Nephron progenitor cell (in vitro differentiated cells): ENCODE measurements at places on chromosomes 4 and X.

DNA sequence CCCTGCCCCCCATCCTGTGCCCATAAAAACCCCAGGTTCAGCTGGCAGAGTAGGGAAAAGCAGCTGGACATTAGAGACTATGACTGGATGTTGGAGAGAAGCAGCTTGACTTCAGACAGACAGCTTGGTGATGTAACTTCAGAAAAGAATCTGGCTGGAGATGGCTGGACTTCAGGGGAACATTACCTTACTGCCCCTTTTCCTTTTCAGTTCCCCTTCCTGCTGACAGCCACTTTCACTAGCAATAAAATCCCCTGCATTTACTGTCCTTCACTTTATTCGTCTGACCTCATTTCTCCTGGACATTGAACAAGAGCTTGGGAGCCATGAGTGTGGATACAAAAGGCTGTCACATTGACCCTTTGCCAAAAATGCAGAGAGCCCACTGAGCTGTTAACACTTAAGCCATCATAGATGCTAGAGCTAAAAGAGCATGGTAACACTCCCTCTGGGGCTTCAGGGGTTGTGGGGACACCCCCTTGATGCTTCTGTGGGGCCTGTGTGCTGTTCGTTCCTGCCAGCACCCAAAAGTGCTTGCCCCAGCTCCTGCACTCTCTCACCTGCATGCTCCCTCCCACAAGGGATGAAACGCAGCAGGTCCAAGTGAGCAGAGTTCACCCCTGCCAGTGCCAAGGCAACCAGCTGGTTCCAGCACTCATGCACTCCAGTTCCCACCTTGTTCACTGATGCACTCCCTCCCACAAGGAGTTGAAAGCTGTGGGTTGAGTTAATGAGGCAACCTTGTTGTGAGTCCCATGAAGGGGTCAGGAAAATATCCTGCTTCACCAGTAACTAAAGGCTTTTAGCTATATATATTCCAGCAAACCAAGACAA lies 263.8 kb upstream of the NDST3 start:
- peak; percentile 2 for DNase-seq
- H3K4me3 ChIP-seq: no peak overlapping the region
- no peaks in the 10 kb centered on the region for H3K4me1 ChIP-seq

DNA sequence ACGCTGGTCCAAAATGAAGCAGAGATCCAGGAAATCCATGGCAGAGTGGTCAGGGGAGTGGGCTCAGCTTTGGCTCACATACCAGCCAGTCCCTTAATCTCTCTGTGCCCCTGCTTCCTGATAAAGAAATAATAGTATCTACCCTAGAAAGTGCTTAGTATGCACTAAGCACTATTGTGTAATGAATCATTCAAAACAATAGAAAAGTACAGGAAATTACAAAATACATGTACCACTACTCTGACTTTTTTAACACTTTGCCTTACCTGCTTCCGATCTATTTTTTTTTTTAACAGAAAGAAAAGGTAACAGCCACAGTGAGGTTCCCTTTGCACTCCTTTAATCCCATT lies 49.9 kb downstream of the TBC1D9 start:
- no peak overlapping the region for H3K27ac ChIP-seq
- H3K36me3 ChIP-seq: peaks cover 28% of the 10 kb centered on the region
- H3K27me3 ChIP-seq: peaks cover 7% of the 10 kb centered on the region
- H3K4me1 ChIP-seq: peaks cover 4% of the 10 kb centered on the region
- no peak overlapping the region for H3K4me3 ChIP-seq

DNA sequence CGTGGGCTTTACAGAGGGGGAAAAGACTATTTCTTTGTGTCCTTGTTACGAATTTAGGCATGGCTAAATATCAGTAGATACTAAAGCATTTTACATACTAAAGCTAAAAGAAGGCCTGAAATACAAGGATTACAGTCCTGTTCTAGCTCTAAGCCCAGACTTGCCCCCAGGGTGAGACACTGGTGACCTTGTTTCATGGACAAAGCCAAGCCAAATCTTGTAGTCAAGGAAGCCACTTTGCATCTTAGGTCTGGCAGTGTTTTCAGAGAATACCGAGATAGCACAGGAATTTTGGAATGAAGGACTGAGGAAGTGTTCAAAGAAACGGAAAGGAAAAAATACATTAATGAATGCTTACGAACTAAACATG lies 733 bp upstream of the G3BP2 start:
- peaks cover 39% of the 10 kb centered on the region for H3K4me1 ChIP-seq
- H3K4me3 ChIP-seq: peak overlapping the region; percentile 95
- no peaks in the 10 kb centered on the region for H3K36me3 ChIP-seq
- H3K27ac ChIP-seq: peak overlapping the region; percentile 99
- DNase-seq: no peak
- peaks cover 3% of the 10 kb centered on the region for H3K27me3 ChIP-seq

- H3K27me3 ChIP-seq: peaks cover 2% of the 10 kb centered on the region
- DNase-seq: no peak
- H3K4me3 ChIP-seq: no peak overlapping the region
- no peaks in the 10 kb centered on the region for H3K36me3 ChIP-seq
- H3K4me1 ChIP-seq: no peaks in the 10 kb centered on the region
Observed at GRCh38 chr4:149047368-149047767, 605.2 kb upstream of the NR3C2 start.

DNA sequence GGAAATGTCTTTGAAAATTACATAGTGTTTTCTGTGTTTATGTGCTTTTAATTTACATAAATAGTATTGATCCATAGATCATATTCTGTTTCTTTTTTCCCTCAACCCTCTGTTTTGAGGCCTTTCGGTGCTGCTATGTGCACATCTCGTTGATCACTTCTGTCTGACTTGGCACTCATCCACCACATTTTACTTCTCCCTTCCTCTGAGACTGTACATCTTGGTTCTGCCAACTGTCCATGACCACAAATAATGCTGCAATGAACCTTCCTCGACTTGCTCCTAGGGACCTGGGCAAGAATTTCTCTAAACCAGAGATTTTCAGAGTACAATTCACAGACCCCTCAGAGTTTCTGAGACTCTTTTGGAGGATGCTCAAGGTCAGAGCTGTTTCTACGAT lies 74.4 kb downstream of the RTL5 start:
- peaks cover 32% of the 10 kb centered on the region for H3K27me3 ChIP-seq
- no peak for DNase-seq

GRCh38 chr4:53195815-53196661 lies 169.8 kb downstream of the SCFD2 start:
- DNase-seq: peak; percentile 6
- H3K36me3 ChIP-seq: no peaks in the 10 kb centered on the region
- H3K4me1 ChIP-seq: peaks cover 48% of the 10 kb centered on the region
- peak overlapping the region; percentile 52 for H3K4me3 ChIP-seq

- H3K27me3 ChIP-seq: peaks cover 9% of the 10 kb centered on the region
- no peak overlapping the region for H3K27ac ChIP-seq
- H3K4me1 ChIP-seq: no peaks in the 10 kb centered on the region
- H3K36me3 ChIP-seq: peaks cover 4% of the 10 kb centered on the region
- no peak overlapping the region for H3K4me3 ChIP-seq
Observed at GRCh38 chr4:55912249-55912648, 36.5 kb upstream of the CEP135 start.

DNA sequence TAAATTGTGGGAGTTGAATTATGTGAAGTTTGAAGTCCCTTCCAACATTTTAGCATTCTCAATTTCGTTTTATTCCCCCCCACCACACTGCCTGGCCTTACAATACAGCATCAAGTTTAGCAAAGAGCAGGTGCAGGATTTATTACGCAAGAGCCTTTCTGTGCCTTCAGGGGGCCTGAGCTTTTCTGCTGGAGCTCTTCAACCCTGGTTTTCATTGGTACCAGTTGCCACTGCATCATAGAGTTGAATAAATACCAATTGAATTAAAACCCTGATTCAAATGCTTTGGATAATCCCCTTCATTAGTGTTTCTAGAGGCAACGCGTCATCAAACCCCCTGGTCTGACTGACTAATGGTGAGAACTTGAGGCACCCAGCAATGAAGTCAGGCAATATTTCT lies 43.6 kb upstream of the KIT start:
- H3K36me3 ChIP-seq: no peaks in the 10 kb centered on the region
- no peak for DNase-seq
- no peak overlapping the region for H3K4me3 ChIP-seq
- no peak overlapping the region for H3K27ac ChIP-seq
- H3K27me3 ChIP-seq: peaks cover 30% of the 10 kb centered on the region

GRCh38 chr4:124146068-124146467 lies 566.5 kb downstream of the ANKRD50 start:
- no peaks in the 10 kb centered on the region for H3K36me3 ChIP-seq
- no peak for DNase-seq

GRCh38 chr4:112704991-112705845 lies 68.3 kb downstream of the LARP7 start:
- peak overlapping the region; percentile 39 for H3K27ac ChIP-seq
- DNase-seq: peak; percentile 72
- peak overlapping the region; percentile 91 for H3K4me3 ChIP-seq
- peaks cover 23% of the 10 kb centered on the region for H3K4me1 ChIP-seq

DNA sequence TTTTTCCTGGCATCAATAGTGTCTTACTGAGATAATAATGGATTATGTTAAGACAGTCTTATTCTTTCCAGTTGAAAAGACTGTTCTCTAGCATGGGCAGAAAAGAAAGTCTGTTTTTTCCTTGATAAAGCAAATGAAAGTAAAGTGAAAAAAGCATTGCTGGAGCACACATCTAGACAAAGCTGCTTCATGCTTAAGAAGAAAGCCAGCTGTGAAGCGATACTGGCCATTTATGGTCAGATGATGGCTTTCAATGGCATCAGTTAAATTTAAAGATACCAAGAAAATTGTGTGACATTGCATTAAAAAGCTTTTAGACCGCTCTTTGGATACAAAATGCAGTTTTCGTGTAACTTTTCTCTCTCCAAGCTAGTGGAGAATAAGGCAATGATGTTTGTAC lies 242.1 kb upstream of the TRAM1L1 start:
- H3K36me3 ChIP-seq: no peaks in the 10 kb centered on the region
- H3K4me1 ChIP-seq: no peaks in the 10 kb centered on the region
- no peak overlapping the region for H3K4me3 ChIP-seq
- H3K27ac ChIP-seq: no peak overlapping the region

- peaks cover 11% of the 10 kb centered on the region for H3K4me1 ChIP-seq
- H3K36me3 ChIP-seq: no peaks in the 10 kb centered on the region
- no peak overlapping the region for H3K27ac ChIP-seq
- H3K27me3 ChIP-seq: peaks cover 3% of the 10 kb centered on the region
- no peak for DNase-seq
Observed at GRCh38 chr4:184356366-184356765, 118.0 kb downstream of the IRF2 start.

DNA sequence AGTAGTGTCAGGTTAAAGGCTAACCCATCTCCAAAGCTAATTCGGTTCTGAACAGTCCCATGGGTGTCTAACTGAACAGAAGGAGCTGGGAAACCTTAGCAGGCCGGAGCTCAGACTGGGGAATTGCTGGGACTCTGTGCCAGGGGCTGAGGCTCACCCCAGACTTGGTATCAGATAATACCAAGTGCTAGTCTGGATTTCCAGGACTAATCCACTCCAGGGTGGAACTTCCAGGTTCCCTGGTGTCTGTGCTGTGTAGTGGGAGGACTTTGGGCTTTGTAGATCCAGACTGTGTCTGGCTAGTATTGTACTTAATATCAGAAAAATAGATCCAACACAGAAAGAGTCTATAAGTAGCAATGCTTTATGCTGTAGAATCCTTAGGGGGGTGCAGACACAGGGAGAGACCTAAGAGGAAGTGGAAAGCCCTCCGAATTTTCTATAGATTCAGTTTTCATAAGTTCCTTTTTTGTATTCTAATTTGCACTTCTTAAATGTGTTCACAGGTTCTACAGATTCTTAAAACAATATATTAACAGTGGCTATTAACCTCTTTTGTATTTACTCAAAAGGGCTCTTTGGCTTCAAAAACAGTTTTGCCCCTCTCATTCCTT lies 4.1 kb downstream of the ZNF827 start:
- H3K4me3 ChIP-seq: peak overlapping the region; percentile 92
- no peak for DNase-seq
- H3K36me3 ChIP-seq: peaks cover 11% of the 10 kb centered on the region
- peaks cover 72% of the 10 kb centered on the region for H3K4me1 ChIP-seq
- no peaks in the 10 kb centered on the region for H3K27me3 ChIP-seq

- DNase-seq: no peak
- no peak overlapping the region for H3K4me3 ChIP-seq
- H3K36me3 ChIP-seq: no peaks in the 10 kb centered on the region
- H3K4me1 ChIP-seq: no peaks in the 10 kb centered on the region
- no peak overlapping the region for H3K27ac ChIP-seq
- H3K27me3 ChIP-seq: peaks cover 3% of the 10 kb centered on the region
Observed at GRCh38 chrX:11478026-11478425, 184.8 kb downstream of the AMELX start.

DNA sequence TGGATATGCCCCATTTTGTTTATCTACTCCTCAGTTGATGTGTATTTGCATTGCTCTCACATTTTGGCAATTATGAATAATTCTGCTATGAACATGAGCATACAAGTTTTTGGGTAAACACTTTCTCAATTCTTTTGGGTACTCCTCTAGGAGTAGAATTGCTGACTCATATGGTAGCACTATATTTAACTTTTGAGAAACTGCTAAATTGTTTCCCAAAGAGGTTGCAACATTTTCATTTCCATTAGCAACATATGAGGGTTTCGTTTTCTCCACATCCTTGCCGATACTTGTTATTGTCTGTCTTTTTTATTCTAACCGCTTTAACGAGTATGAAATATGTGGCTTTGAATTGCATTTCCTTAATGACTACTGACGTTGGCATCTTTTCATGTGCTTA lies 185.4 kb downstream of the TSPAN5 start:
- no peak overlapping the region for H3K4me3 ChIP-seq
- H3K4me1 ChIP-seq: peaks cover 22% of the 10 kb centered on the region
- H3K27ac ChIP-seq: no peak overlapping the region

GRCh38 chr4:83833920-83834319 lies 298.0 kb downstream of the GPAT3 start:
- H3K27ac ChIP-seq: no peak overlapping the region
- no peak for DNase-seq
- peaks cover 2% of the 10 kb centered on the region for H3K27me3 ChIP-seq

DNA sequence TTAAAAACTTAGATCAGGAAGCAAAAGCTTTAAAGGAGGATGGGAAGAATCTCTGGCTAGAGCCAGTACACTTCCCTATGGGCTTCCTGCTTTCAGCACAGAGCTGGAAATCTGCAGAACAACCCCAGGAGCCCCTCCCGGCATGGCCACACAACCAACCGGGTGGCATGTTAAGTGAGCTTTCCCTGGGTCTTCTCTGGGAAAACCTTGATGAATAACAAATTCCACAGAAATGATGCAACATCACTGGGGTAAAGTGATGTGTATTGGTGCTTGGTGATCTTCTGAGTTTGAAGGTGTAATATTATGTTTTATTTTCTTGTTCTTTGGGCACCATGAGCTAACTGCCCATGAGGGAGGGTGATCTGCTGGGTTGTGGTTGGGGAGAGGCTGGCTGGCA lies 22.1 kb downstream of the NHS start:
- no peak for DNase-seq
- H3K27me3 ChIP-seq: no peaks in the 10 kb centered on the region
- no peaks in the 10 kb centered on the region for H3K4me1 ChIP-seq

GRCh38 chr4:70734168-70734954 lies 12.6 kb downstream of the RUFY3 start:
- peaks cover 14% of the 10 kb centered on the region for H3K4me1 ChIP-seq
- no peaks in the 10 kb centered on the region for H3K36me3 ChIP-seq
- peak overlapping the region; percentile 66 for H3K27ac ChIP-seq
- H3K4me3 ChIP-seq: peak overlapping the region; percentile 1
